SW 1271 (cell line): ENCODE measurements at places on chromosomes 11 and 22.

DNA sequence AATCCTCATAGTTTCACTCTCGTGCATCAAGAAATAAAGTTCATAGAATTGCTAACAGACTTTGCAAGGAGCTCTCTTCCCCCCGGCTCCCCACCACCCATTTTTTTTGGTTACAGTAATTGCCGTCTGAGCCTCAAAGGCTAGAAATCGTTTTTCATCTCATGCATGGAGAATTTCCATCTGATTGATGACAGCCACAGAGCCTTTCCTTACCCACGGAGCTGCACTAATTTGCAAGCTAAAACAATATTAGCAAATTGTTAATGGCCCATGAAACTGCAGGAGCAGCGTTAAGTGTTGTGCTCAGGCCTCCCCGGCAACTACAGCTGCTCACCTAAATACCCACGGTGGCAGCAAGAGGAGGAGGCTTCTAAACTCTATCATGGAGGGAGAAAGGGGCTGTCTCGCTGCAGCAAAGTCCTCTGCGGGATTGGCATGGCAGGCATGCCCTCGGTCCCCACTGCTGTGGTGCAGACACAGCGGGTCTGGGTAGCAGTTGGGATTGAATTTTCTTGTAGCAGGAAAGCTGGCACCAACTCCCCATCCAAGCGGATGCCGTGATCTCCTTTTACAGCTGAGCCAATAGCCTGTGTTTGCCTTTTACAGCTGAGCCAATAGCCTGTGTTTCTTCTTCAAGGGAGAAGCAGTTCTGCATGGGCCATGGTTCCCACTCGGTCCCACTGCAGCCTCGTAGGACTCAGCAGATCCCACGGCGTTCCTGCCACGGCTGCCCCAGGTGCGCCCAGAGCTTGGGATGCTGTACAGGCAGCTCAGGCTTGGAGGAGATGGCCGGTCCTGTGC is 412.3 kb downstream of the BRD1 start:
- DNase-seq = no peak

DNA sequence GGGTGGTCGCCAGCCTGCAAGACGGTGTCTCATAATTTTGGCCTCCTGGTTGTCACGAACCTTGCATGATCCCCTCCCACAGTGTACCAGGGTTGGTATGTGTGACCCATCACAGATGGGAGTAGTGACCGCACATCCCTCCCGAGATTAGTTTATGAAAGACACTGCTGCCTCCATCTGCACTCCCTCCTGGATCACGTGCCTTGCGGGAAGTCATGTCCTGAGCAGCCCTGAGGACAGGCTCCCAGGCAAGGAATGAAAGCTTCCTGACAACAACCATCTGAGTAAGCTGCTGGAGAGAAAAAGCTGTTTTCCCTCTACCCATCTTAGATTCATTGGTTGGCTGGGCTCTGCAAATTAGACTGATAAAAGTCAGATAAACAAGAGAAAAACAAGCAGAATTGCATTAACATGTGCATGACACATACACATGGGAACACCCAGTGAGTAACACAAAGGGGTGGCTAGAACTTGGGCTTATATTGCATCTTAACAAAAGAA is 14.4 kb upstream of the PAMR1 start:
- DNase-seq = no peak

GRCh38 chr11:44036811-44037657 is 10.7 kb upstream of the ACCSL start:
- peak; percentile 15 for DNase-seq

- no peak for DNase-seq
Observed at GRCh38 chr11:128477811-128478210, 109.5 kb downstream of the ETS1 start.

- DNase-seq = no peak
Observed at GRCh38 chr11:122751292-122752070, 86.8 kb upstream of the CRTAM start.

GRCh38 chr11:85590848-85591483 is 36.2 kb downstream of the DLG2 start:
- DNase-seq = peak; percentile 61

GRCh38 chr11:27388869-27389268 is 25.9 kb upstream of the CCDC34 start:
- no peak for DNase-seq

DNA sequence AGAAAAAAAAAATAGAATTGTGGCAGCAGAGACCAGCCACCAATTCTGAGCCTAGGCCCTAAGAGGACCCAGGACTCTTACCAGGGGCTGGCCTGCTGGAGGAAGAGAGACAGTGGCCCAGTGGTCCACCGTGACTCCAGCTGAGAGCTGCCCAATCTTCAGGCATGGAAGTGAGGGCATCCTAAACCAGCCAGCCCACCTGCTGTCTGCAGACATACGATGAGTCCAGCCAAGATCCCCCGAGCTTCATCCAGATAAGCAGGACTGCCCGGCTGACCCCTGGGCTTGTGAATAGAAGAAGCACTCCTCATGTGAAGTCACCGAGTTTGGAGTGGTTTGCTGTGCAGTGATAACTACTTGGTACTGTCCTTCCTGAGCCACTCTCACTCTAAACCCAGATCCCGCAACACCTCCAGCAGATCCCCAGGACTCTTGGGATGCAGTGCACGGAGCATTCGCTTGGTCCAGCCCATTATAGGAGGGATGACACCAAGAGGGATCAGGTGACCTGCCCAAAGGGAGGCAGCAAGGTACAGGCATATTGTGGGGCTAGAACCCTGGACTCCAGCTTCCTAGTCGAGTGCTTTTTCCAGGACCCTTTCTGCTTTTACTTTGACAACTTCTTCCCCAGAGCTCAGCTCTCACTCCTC is 41.7 kb upstream of the FGF3 start:
- no peak for DNase-seq

DNA sequence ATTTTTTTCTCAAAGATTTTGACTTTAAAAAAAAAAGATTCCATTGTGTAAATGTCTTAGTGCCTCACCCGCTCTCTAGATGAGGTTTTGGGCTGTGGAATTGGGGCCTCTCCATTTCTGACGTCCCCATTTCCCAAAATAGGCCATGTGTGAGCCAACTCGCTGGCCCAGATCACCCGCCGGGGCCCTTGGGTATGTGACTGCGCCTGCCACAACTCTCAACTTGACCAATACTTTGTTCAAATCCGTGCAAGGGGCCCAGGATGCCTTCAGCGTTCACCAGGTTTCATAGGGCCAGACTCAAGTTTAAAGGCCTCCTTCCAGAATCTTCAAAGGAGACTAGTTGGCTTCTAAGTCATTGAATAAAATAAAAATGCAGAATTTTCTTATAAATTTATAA is 96.0 kb downstream of the DHCR7 start:
- DNase-seq = no peak

- no peak for DNase-seq
Observed at GRCh38 chr11:76752321-76753143, 30.6 kb upstream of the TSKU start.

DNA sequence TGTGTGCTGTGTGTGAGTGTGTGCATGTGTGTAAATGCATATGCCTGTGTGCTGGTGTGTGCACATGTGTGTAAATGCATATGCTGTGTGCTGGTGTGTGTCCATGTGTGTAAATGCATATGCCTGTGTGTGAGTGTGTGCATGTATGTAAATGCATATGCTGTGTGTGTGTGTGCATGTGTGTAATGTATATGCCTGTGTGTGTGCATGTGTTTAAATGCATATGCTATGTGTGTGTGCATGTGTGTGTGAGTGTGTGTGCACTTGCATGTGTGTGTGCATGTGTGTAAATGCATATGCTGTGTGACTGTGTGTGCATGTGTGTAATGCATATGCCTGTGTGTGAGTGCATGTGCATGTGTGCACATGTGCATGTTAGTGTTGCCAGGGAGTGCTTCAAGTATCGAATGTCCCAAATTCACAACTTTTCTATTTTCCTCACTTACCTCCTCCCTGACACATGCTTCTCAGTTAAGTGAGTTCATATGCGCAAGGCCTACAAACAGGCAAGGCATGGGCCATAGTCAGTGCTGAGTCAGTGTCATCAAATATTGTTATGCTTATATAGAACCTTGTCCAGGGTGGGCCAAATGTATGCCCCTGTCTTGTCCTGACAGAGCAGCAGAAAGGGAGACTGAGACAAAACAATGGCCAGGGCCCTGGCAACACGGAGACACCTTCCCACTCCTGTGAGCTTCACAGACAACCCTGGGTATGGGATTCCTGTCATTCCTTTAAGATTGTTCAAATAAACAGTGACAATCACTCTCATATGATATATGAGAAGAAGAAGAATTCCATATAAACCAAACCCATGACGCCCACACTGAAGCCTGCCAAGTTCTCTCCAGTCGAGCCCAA is 38.6 kb downstream of the GGTLC2 start:
- no peak for DNase-seq

DNA sequence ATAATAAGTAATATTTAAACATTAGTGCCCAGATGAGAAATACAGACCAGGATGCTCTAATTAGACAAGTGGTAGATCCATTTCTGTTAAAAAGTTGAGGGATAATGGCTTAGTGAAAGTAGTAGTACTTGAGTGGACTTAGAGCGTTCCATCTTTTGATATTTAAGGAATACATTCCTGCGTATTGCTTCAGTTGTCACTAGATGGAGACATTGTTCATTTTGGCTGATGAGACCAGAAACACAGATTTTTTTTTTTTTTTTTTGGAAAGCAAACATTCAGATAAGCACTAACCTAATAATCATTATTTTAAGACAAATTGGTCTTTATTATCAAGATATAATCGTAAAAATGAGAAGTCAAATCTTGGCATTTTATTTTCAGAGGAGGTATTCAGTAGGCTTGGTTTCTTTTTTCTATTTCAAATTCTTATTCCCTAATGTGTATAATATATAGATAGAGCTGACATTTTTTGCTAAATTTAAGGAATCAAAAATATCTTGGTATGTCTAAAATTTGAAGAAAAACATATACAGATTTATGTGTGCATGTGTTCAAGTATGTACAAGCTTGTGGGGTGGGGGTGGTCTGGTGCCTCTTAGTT is 92.9 kb downstream of the DYNC2H1 start:
- DNase-seq = no peak

DNA sequence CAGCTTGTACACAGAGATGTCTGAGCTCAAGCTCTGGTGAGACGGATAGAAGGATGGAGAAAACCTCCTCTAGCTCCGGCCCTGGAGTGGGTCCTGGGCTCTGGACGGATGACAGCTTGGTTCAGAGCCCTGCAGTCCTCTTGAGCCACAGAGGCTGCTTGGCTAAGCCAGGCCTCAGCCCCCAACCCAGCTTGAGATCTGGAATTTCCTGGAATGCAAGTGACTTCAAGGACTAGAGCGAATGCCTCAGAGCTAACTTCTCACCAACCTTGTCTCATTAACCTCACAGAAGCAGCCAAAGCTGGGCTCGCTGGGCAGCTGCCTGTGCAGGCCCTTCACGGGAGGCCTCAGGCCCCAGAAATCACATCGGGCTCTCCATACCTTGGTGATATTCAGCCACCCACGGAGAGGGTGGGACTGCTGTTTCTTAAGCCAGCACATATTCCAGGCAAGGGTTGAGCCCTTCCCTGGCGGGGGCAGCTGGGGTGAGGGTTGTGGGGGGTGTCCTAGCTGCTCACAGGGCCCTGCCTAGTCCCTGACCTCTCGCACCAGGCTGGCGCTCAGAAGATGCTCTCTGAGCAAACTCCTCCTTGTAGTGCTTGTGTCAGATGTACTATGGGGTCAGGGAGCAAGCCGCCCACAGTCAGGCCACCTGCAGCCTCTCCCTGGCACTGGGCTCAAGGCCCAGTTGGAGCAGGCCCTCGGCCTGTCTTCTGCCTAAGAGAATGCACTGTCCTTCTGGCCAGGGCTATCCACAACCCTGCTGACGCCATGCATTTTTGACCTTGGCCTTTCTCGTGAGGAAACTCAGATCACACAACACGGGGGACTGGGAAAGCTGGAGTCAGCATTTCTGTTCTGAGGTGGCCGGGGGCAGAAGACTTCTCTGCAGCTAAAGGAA is 73.6 kb upstream of the TTLL12 start:
- no peak for DNase-seq

GRCh38 chr11:6417907-6418556 is 862 bp downstream of the APBB1 start:
- DNase-seq = no peak

DNA sequence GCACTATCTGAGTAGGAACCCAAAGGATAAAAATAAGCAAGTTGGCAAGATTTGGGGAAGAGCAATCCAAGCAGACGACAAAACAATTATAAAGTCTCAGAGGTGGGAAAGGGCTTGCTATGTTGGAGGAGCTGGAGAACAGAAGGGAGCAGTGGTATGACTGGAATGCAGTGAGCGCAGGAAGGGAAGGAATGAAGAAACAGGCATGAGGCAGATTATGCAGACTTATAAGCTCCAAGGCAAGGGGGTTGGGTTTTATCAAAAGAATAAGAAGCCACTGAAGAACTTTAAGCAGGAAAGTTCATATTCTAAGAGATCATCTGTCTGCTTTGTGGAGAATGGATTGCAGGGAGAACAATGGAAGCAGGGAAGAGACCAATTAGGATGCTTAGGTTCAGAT is 31.7 kb downstream of the PGM2L1 start:
- DNase-seq = no peak

GRCh38 chr22:36136475-36136874 is 24.1 kb downstream of the APOL3 start:
- no peak for DNase-seq

DNA sequence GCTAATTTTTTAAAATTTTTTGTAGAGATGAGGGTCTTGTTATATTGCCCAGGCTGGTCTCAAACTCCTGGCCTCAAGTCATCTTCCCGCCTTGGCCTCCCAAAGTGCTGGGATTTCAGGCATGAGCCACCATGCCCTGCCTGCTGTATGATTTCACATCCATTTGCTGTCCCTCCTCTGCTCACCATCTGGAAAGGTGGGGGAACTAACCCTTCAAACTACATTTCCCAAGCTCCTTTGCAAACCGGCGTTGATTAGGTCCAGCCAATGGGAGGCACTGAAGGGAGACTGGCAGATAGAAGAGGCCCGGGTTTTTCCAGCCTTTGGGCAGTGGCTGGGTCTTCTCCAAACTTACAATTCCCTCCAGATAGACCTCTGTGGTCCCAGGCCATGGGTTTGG is 19.3 kb downstream of the RFPL1 start:
- no peak for DNase-seq
